ENCODE measurements at places on chromosomes 5 and 9.

GRCh38 chr9:116464987-116465571, 222.0 kb upstream of the TRIM32 start:
- DNase-seq, result no peak

DNA sequence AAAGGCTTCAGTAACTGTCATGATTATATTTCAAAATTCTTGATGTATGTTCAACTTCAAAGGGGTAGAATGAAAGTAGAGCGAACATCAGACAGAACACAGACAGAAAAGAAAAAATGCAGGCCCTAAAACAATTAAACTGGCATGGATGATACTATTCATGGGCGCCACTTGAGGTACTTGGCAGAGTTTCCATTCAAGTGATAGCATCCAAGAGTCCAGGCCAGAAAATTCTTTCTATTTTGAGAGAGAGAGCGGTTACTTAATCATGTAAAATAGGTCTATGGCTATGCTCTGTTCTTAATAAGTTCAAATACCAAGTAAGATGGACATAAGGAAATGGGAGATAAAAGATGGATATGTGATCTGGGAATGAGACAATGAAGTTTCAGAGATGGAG, 21.4 kb upstream of the PRR16 start:
- no peak for DNase-seq

GRCh38 chr9:134782921-134783698, 97.5 kb upstream of the FCN2 start:
- DNase-seq, result no peak

DNA sequence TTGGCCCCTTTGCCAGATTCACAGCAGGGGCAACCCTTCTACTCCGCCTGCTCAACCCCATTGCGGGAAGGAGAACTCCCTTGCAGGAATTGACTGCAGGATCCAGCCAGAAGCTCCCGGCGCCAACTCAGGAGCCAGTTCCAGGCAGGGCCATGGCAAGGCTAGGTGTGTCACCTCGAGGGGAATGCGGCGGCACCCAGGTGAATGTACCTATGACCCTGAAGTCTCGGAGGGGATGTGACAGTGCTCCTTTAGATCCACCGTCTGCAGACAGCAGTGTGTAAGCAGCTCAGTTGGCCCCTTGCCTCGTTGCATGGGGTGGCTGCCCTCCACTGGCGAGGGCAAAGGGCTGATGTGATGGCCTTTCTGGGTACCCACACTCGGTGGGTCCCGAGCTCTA, 606.6 kb downstream of the ELAVL2 start:
- no peak for DNase-seq

DNA sequence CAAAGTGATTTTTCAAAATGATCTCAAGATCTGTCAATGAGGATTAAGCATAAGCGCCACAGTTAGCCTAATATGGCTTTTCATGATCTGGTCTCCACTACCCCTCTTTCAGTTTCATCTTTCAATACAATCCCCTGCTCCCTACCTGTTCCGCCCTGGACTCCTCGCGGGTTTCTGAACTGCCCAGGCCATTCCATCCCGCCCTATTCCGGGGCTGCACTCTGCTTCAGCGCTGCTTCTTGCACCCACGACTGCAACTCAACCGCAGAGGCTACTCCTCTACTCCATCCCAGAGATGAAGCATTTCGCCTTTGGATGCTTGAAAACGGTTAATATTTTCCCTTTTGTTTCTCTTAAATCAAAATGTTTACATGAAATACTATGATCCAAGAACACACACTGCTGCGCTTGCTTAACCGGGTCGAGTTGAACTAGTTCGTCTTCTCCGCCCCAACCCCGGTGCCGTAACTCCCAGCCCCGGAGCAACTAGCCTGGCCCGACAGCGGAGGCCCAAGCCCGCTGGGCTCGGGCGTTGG, 716 bp upstream of the OTULIN start:
- peak; percentile 59 for DNase-seq

- peak; percentile 34 for DNase-seq
Measured at GRCh38 chr5:133370036-133370831, 242.1 kb downstream of the FSTL4 start.

GRCh38 chr5:150525781-150526180, 17.9 kb downstream of the NDST1 start:
- DNase-seq, result no peak

Data from HT-29 (cell line).